ENCODE measurements at places on chromosomes 7 and 10. TPM values are rescaled to one million over a fixed set of nuclear protein-coding genes. Genes with fewer than 3 reads are reported as not detected.

- DNase-seq: no peak
Observed at GRCh38 chr10:113304726-113305125, 248.1 kb upstream of the HABP2 start.

- DNase-seq: no peak
Observed at GRCh38 chr10:22246680-22247391, 29.0 kb upstream of the EBLN1 start.

- DNase-seq: no peak
Observed at GRCh38 chr7:155983176-155983815, 171.0 kb upstream of the SHH start.

- DNase-seq: no peak
Observed at GRCh38 chr10:113954409-113954808, 89.3 kb upstream of the ADRB1 start.

DNA sequence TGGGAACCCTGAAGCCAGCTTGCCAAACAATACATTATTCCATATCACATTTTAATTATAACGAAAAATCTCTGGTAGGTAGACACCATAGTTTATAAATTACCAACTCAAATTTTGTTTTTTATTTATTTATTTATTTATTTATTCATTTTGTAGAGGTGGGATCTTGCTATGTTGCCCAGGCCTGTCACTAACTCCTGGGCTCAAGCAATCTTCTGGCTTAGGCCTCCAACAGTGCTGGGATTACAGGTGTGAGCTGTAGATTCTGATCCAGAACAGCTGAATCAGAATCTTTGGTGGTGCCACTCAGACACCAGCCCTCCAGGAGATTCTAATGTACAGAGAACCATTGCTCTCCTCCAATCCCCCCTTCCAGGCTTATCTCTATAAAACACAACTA is 1.7 kb downstream of the PON2 start:
- no peak for DNase-seq

GRCh38 chr7:85685901-85686300 is 499.0 kb upstream of the SEMA3D start:
- no peak for DNase-seq

DNA sequence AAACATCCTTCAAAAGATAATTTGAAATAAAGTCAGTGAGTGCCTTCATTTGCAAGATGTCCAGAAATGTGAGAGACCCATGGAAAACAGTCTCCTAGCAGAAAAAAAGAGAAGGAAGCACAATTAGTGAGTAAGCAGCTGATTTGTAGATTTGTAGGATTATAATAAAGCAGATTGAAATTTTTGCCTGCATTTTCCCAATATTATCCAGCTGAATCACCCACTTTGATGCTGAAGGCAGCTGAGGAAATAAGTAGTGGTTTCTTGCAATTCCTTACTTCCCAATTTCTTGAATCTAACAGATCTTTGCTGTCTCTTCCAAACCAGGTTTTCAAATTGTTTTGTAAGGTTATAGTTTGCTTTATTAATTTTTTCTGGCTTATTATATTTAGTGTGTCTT is 181.4 kb downstream of the GNAT3 start:
- DNase-seq: no peak

GRCh38 chr10:99605351-99605750 is 14.9 kb downstream of the SLC25A28 start:
- no peak for DNase-seq

DNA sequence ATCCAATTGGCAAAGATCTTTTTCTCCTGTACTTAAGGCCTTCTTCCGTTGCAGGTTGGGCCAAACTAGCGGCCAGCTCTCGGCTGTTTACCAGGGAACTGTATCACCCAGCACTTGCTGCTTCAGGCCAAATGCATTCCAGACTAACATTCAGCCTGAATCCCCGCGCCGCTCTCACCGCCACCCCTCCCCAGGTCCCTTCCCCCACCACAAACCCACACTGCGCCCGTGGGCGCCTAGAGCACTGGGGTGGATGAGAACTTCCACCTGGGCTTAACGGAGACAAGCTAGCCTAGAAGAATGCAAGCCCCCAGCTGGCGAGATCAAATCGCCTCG is 676 bp downstream of the TCAF1 start:
- peak; percentile 42 for DNase-seq

- DNase-seq: no peak
Observed at GRCh38 chr10:29956335-29956924, 103.0 kb downstream of the JCAD start.

DNA sequence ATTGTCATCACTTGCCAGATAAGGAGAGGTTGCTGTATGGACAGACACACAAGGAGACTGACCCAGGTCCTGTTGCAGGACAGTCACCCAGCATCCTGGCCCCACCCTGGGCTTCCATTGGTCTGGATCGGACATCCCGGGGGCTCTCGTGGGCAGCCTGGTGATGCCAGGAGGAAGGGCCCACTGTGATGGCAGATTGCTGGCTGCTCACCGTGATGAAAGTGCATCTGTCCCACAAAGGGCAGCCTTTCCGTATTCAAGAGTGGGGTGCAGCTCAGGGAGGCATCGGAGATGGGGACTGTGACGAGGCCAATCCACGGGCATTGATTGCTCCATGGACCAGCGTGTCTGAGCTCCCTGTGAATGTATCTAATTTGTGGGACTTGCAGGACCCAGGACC is 41.3 kb downstream of the PRKAG2 start:
- no peak for DNase-seq

GRCh38 chr7:65798111-65799075 is 74.5 kb upstream of the VKORC1L1 start:
- no peak for DNase-seq

DNA sequence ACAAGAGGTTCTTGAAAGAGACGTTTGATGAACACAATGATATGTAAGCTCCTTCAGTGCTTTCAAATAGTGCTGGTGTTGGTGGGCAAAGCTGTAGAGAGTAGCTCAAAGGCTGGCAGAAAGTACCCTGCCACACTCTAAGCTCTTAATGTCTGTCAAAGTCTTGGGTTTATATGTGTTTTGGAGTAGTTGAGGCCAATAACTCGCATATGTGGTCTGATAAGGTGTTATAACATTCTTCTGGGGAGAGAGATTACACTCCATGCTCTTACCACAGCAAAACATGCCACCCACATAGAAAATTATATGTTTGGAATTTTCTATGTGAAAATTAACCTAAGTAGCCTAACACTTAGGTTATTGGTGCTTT is 30.8 kb upstream of the NME8 start:
- no peak for DNase-seq

DNA sequence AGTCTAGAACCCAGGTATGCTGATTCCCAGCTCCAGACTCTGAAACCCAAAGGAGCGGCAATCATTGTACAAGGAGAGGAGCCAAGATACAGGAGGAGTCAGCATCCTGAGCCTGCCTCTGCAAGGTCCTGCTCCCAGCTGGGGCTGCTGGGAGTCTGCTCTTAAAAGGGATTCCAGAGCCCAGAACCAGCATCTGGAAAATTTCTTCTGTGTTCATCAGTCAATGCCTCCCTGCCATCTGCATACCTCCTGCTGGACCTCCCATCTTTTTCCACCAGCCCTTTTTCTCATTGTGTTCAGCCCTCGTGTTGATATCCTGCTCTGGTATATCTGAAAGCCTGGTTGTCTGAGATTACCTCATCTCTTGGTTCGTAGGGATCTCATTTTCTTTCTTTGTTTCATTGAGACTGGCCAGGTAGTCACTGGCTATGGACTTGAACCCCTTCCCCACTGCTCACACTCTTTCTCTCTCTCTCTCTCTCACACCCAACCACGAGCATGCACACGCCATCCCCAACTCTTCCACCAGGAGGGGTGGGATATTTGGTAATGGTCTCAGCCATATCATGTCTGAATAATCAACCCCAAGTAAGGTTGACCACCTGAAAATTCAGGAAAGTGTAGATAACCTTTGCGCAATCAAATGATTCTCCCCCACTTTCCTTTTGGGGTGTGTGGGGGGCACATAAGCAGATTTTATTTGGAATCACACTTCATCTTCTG is 608.8 kb downstream of the LRMDA start:
- no peak for DNase-seq

SRGN gene
- total RNA-seq: 96.4 TPM

IKZF1 gene
- total RNA-seq: 60.8 TPM

COL17A1 gene
- 1.2 TPM for total RNA-seq

UTF1 gene
- total RNA-seq: 0.37 TPM

NPY4R gene
- not detected for total RNA-seq

EVX1 gene
- not detected for total RNA-seq

EBLN1 gene
- not detected for total RNA-seq

OPN4 gene
- not detected for total RNA-seq

MYL10 gene
- total RNA-seq: not detected

GLI3 gene
- 5.2 TPM for total RNA-seq

Data from upper lobe of left lung (tissue), 6 donors.